GF-D8 (cell line): ENCODE measurements at places on chromosomes 3 and 15.

DNA sequence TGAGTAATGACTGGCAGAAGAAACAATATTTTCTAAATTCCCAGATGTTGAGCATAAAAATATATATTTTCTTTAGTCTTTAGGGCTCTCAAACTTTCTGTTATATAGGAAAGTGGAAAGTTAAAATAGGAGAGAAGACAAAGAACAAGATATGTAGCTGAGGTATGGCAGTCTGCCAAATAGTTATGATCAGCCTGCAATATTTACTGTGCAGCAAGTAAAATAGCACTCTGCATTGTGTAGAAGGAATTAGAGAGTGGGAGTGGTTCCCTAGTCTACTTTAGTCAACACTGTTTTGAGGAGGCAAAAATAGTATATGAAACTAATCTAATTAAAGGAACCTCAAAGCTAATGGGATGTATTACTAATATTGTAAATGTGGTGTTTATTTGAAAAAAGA lies 978.1 kb upstream of the ALCAM start:
- no peak for DNase-seq

GRCh38 chr3:9901967-9902366 lies 681 bp upstream of the IL17RE start:
- no peak for DNase-seq

- no peak for DNase-seq
Measured at GRCh38 chr15:81357180-81357686, 16.8 kb downstream of the TMC3 start.

DNA sequence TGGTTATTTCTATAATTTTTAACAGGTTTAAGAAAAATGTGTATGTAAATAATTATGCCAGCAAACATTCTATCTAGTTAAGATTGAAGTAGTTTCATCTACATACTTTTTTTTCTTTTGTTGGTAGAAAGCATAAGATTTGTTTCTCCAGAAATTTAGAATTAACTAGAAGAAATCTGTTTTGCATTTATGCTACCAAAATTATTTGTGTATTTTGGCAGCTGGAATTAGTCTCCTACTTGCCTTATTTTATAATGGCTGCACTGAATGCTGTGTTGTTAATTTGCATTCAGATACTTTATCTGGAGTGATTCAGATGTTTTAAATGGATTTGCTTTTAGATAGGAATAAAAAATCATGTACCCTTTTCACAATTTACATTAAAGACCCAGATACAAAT lies 100.2 kb upstream of the NAALADL2 start:
- no peak for DNase-seq

GRCh38 chr15:93042691-93043378 lies 46.2 kb downstream of the RGMA start:
- no peak for DNase-seq

- no peak for DNase-seq
Measured at GRCh38 chr3:104738271-104738670, 628.4 kb upstream of the ALCAM start.

DNA sequence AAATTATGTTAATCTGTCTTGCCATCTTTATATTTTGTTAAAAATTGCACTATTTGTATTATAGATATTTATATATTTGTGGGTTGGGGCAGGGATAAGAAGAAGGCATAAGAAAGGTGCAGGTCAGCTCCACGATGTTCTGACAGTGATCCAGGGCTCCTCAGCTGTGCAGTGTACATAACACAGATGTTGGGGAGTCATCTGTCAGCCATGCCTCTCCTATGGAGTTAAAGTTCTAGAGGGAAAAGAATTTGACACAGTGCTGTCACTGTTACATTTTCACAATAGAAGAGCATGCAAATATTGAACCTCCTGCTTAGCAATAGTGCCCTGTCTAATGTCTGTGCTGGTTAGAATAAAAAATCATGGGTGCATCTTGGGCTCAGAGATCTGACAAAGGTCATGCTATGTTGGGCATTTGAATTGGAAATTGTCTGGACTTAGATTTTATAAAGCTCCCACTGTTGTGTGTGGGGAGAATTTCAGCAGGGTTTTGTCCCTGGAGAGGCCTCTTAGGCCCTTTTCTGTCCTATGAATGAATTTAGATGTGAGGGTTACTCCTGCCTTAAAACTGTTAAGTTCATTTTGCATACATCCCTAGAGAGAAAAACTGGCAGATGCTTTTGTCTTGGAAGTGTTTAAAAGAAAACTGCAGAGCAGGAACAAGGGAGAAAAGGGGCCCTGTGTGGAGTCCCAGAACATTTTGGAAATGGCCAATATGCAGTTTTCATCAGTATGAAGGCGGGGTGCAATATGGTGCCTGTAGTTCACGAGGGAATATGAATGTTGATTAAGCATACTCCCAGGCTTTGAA lies 20.4 kb downstream of the CDIN1 start:
- no peak for DNase-seq

DNA sequence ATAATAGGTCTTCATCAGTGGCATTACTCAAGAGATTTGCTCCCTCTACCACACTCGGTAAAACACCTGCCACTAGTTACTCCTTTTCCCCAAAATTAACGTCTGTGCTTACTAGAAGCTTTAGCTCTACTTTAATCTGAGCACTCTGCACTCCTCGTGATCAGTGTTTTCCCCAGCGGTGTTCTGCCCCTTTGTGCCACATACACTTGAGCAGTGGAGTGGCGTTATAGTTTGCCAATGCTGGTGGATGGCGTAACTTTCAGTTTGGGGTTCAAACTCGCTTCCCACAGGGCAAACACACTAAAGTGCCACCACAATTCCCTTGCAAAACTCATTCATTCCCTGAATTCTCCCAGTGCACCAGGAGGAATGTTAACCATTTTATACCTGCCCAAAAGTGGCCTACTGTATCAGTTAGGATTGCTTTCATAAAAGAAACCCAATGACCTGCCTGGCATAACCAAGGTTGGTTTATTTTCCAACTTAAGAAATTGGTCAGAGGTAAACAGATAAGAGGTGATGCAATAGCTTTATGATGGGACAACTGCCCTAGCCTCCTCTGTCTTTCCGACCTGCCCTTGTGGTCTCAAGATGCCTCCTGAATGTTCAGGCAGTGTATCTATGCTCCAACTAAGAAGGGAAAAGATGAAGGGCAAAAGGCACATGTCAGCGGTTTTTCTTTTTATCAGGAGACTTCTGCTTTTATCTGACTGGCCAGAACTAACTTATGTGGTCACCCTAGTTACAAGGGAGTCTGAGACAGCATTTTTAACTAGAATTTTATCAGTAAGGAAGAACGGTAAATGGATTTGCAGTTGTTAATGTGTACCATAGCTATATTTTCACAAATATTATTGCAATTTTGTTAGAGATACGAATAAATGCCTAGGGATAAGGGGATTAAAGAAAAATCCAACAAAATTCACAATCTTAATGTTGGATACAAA lies 83.9 kb downstream of the FSIP1 start:
- DNase-seq: no peak

GRCh38 chr15:36626141-36626800 lies 46.8 kb downstream of the CDIN1 start:
- no peak for DNase-seq

DNA sequence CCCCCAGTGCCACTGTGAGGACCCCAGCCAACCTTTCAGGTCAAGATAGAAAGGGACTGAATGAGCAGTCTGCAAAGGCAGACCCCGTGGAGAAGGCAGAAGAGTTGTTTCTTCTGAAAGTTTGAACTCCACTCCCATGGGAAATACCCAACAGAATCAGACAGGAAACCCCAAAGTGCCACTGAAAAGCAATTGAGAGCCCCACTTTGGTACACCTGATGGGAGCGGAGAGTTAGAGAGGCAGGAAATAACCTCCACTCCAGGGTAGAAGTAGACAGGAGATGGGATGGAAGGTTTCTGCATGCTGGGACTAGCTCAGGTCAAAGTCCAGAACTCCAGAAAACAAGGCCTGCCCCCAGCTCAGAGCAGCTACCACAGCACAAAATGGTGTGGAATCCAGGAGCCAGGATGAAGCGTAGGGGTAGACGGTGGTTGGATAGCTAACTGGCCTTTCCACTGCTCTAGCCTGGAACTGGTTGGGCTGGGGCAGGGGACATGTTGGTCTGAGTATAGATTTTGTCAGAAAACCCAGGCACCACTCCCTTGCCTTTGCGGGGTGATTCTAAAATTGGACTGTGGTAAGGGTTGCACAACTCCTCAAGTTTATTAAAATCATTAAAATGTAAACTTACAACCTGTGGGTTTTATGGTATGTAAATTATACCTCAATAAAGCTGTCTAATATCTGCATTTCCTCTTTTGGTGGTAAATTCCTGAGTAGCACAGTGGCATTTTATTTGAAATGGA lies 1.9 kb upstream of the RAB43 start:
- peak; percentile 15 for DNase-seq

- no peak for DNase-seq
Measured at GRCh38 chr3:174822320-174822719, 36.8 kb upstream of the NAALADL2 start.

DNA sequence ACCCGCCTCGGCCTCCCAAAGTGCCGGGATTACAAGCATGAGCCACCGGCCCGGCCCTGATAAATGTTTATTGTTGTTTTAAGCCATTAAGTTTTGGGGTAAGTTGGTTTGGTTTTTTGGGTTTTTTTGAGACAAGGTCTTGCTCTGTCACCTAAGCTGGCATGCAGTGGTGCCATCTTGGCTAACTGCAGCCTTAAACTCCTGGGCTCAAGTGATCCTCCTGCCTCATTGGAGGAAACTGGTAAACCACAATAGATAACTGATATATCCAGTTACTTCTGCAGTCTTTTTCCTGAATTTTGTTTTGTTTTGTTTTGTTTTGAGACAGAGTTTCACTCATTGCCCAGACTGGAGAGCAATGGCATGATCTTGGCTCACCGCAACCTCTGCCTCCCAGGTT lies 4.2 kb downstream of the SLC25A20 start:
- no peak for DNase-seq

- no peak for DNase-seq
Measured at GRCh38 chr3:73315706-73316105, 254.2 kb downstream of the EBLN2 start.

- no peak for DNase-seq
Measured at GRCh38 chr3:160403796-160404470, 4.5 kb downstream of the SMC4 start.

DNA sequence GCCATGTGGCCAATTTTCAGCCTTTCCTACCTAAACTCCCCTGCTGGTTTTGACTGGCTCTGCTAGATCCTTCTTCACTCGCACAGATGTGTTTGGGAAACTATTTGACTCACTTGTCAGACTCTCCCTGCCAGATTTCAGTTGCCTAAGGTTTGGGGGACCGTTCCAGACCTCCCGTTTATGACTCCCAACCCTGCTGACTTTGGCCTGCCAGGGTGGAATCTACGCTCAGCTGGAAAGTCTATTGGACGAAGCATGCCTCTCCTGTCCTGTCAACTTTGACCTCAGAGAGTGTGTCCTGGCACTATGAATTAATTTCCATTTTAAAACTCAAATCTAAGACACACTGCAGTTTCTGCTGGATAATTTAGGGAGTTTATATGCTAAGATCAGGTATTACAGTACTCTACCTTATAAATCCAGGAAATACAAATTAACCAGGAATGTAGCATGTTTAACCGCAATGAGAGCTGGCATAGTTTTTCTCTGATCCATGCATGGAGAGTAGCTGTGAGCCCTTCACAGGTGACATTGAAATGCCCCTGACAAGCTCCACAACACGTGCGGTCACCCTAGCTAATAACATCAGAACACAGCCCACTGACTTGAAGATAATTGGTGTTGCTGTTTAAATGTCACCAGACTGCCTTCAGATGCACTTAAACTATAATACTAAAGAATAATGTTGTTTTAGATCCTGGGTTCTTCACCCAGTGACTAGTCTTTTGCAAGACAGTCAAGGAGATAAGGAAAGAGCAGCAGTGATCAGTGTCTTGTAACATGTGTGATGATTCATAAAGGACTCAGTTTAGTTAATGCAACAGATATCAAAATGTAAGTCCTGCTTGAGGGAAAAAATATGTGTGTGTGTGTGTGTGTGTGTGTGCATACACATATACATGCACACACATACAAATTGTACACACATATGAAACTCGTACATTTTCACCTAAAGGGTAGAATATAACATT lies 223.0 kb upstream of the MCTP2 start:
- no peak for DNase-seq

- no peak for DNase-seq
Measured at GRCh38 chr3:167874671-167875372, 139.3 kb downstream of the SERPINI1 start.

- DNase-seq: no peak
Measured at GRCh38 chr15:42681119-42681518, 55.8 kb downstream of the CDAN1 start.

- no peak for DNase-seq
Measured at GRCh38 chr3:35528728-35529127, 110.6 kb upstream of the ARPP21 start.

- no peak for DNase-seq
Measured at GRCh38 chr15:80815106-80815505, 35.9 kb downstream of the CEMIP start.

- no peak for DNase-seq
Measured at GRCh38 chr3:137061186-137061585, 103.4 kb downstream of the IL20RB start.

DNA sequence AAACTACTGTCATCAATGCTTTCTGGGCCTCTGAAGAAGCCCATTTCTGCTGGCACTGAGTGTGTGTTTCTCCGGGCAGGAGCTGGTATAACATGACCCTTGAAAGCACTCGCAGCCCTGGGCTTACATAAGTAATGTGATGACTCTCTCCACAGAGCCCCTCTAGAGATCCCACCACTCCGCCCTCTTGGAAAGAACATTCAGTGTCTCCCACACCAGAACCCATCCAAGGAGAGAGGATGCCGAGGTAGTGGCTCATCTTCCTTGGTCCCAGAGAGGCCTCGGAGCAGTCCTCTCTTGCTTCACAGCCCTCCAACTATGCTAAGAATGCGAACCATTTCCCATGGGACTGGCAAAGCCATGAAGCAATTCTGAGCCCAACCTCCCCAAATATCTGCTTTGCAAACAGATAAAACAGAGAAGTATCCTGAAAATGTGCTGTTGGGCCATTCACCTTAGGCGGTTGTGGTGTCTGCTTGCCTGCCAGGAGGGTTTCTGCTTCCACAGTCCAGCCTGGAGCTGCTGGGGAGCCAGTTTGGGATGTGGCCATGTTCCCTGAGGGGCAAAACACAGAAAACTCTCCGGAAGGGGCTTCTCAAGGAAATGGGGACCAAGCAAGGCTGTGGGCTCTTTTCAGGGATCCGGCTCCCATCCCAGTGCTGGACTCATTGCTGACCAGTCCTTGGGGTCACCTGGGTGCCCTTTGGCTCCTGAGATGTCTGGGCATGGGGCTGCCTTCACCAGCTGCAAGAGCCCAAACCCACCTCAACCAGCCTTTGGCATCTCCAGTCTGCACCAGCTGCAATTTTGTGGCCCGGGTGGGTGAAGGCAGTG lies 47.3 kb downstream of the AMOTL2 start:
- no peak for DNase-seq
